Immature natural killer cell (primary cell): ENCODE measurements at places on chromosomes 1 and 21. TPM values are rescaled to one million over a fixed set of nuclear protein-coding genes. Genes with fewer than 3 reads are reported as not detected.

KHDC4 gene
- 1.0 TPM for polyA plus RNA-seq

TNFRSF1B gene
- polyA plus RNA-seq: 165 TPM

S100A14 gene
- not detected for polyA plus RNA-seq

CITED4 gene
- 2.7 TPM for polyA plus RNA-seq

TSPAN1 gene
- not detected for polyA plus RNA-seq

EPHB2 gene
- polyA plus RNA-seq: not detected

FCGR3A gene
- polyA plus RNA-seq: 1,471 TPM

JAM2 gene
- polyA plus RNA-seq: not detected

FPGT gene
- polyA plus RNA-seq: 6.5 TPM

PGD gene
- polyA plus RNA-seq: 44.8 TPM

ASAP3 gene
- not detected for polyA plus RNA-seq

MXRA8 gene
- polyA plus RNA-seq: not detected

TTLL7 gene
- 0.46 TPM for polyA plus RNA-seq

MSH4 gene
- polyA plus RNA-seq: not detected

ZNF697 gene
- not detected for polyA plus RNA-seq
